ENCODE measurements at places on chromosomes 16 and 17.

- no peak for DNase-seq
These were observed 155.7 kb upstream of the TNRC6C start for GRCh38 chr17:77802811-77803220.

DNA sequence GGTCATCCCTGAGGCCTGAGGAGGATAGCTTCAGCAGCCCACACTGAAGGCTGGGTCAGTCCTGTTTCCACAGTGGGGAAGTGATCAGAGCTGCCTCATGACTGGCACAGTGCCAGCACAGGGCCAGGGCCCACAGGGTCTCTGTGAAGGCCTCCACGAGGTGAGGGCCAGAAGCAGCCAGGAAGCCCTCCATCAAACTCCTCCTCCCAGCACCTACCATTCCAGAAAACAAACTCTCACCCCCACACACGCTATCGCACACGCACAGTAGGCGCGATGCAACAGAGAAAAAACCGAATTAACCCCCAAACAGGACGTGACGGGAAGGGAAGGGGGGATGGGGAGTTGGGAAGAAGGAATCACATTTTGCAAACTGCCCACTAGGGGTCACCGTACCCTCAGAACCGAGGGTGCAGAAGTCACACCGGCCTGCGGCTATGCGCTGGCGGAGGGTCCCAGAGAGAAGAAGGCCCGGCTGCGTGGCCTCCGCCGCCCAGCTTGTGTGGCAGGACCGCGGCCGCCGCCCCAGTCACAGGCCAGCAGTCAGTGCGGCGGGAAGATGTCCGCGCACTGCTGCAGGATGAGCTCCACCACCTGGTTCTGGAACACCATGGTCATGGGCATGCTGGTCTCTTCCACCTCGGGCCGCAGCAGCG is 37.6 kb downstream of the ARHGAP27 start:
- peak; percentile 22 for DNase-seq

GRCh38 chr17:60141111-60142018 is 8.4 kb upstream of the CA4 start:
- no peak for DNase-seq

DNA sequence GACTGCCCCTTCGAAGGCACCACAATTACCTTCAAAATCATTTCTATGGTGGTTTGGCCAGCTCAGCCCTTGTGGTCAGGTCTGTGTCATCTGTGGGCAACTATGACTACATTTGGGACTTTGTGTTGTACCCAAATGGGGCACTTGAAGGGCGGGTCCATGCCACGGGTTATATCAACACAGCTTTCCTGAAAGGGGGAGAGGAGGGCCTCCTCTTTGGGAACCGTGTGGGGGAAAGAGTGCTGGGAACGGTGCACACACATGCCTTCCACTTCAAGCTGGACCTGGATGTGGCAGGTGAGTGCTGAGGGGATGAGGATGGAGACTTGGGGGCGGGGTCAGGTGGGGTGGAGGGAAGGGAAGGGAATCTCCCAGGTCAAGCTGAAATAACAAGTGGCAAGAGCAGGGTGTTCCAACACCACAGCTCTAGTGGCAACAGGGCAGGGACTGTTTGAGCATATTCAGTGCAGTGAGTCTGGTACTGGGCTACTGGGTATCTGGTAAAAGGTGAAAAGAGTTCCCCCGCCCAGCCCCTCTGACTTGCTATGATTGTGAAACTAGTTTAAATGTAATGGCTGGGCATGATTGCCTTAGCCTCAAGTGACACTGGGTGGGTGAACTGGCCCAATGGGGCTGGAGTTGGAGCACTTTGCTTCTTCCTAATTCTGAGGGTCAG is 1.7 kb downstream of the AOC2 start:
- DNase-seq: no peak
